ENCODE measurements at places on chromosomes 13 and 19. TPM values are rescaled to one million over a fixed set of nuclear protein-coding genes. Genes with fewer than 3 reads are reported as not detected.

Gene TMEM147
- 126 TPM for total RNA-seq

Gene APOC1
- 2.8 TPM for total RNA-seq

Gene TSHZ3
- 3.7 TPM for total RNA-seq

Gene ZNF433
- total RNA-seq, result 2.5 TPM

Gene IFI30
- not detected for total RNA-seq

Data from melanocyte of skin (primary cell).